ENCODE measurements at places on chromosomes 4 and X.

- DNase-seq: peak; percentile 9
Measured at GRCh38 chr4:26069218-26069617, 155.2 kb downstream of the SMIM20 start.

DNA sequence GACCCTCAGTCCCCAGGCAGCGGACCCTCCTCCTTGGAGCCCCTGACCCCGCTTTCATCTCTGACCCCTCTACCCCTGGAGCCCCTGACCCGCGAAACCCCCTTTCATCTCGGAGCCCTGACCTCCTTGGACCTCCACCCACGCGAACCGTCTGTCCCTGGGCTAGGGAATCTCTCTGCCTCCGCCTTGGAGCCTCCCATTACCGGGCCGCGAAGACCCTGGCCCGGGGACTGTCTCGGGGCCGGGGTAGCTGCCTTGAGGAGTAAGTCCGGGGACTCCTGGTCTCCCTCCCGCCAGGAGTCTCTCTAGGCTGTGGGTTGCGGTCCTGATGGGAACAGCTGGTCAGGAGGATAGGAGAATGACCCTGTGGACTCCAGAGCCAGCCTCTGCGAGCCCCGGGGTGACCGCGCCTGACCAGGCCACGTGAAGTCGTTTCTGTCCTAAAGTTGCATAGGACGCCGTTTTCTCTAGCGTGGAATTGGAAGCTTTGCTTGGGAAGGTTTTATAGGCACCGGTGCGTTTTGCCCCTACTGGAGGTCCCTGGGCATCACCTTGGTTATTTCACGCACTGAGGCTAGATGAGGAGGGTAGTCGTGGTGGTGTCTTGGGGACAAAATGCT, 824 bp downstream of the TBC1D14 start:
- DNase-seq: no peak

DNA sequence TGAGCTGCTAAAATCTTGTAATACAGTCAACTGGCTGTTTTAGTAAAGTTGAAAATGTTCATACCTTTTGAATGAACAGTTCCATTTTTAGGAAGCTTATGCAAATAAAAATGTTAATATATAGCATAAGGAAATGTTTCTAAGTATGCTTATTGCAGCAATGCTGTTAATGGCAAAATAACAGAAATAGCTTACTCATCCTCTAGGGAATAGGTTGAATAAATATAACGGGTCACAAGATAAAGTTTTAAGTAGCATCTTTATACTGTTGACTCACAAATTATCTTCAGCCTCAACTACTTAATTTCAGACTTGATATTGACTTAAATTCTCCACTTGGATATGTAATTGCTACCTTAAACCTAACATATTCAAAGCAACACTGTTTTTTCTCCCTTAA, 27.7 kb downstream of the HERC3 start:
- DNase-seq: no peak

- DNase-seq: no peak
Measured at GRCh38 chr4:5971078-5971450, 47.2 kb downstream of the C4orf50 start.

- DNase-seq: no peak
Measured at GRCh38 chr4:1195891-1196401, 23.6 kb upstream of the SPON2 start.

GRCh38 chr4:22997358-22998224, 304.9 kb downstream of the GBA3 start:
- no peak for DNase-seq

GRCh38 chr4:123229286-123229685, 167.3 kb upstream of the SPRY1 start:
- no peak for DNase-seq

- no peak for DNase-seq
Measured at GRCh38 chr4:141797966-141798365, 161.6 kb downstream of the IL15 start.

DNA sequence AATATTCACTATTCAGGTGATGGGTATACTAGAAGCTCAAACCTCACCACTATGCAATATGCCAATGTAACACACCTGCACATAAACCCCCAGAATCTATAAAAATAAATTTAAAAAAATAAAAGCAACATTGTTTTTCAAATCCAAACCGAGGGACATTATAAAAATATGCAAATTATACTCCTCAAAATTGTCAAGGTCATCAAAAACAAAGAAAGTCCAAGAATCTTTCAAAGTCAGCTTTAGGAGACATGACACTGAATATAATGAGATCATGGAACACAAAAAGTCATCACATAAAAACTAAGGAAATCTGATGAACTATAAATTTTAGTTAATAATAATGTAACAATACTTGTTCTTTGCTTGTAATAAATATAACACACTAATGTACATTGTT, 43.2 kb upstream of the AR start:
- DNase-seq: no peak

DNA sequence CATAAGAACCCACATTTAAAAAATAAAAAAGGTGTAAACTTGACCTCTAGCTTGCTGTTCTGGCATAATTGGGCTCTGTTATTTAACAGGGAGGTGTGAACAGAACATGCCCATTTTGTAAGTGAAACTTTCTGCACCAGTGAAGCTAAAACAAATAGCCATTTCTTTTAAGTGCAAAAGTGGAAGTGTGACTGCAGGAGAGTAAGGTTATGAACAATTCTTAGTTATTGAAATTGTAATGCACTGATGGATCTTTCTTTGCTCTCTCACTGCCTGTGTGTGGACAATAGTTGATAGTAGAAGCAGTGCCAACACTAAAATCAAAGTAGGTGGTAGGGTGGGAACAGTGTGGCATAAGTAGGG, 12.6 kb downstream of the P2RY10 start:
- no peak for DNase-seq

DNA sequence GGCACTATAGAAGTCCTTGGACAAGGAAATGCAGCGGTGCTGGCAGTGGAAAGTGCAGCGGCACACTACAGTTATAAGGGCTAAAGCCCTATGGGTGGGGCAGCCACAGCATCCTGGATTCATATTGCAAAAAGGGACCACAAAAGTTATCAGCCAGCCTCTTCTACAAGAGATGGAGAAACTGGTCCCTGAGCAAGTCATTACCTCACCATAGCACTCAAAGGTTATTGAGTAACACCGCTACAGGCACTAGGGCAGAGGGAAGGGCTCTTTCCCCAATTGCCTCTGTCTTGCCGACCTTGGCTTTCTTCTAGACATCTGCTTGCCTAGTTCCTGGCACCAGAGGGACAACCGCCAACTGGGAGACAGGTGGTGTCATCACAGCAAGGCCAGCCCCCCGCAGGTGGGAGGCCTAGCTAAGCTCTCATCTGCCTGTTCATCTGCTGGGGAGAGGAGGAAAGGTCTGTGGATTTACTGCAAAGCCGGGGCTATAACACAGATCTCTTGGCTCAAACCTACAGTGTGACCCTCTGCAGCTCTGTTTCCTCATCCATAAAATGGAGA, 600.0 kb downstream of the BCOR start:
- DNase-seq: no peak

- DNase-seq: no peak
Measured at GRCh38 chr4:47312170-47312569, 151.3 kb downstream of the COMMD8 start.

DNA sequence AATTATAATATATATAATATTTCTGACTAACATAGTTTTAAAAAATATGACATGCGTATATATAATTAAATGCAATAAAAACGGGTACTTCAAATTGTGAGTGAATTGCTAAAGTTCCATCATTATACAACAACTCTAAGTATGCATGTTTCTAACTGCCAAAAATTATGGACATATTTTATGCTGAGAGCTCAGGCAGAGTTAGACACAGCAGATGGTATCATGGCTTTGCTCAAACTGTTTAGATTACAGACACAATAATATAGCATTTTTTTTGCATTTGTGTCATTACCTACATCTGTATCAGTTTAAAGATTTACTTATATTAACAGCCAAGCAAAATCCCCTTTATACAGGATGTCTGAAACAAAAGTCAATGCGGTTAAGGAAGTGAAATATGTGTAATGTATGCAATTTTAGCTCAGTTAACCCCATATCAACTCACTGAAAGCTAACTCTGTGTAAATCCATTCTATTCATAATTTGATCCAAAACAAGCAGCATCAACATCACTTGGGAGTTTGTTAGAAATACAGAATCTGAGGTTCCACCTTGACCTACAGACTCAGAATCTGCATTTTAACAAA, 119.1 kb upstream of the CNKSR2 start:
- no peak for DNase-seq

DNA sequence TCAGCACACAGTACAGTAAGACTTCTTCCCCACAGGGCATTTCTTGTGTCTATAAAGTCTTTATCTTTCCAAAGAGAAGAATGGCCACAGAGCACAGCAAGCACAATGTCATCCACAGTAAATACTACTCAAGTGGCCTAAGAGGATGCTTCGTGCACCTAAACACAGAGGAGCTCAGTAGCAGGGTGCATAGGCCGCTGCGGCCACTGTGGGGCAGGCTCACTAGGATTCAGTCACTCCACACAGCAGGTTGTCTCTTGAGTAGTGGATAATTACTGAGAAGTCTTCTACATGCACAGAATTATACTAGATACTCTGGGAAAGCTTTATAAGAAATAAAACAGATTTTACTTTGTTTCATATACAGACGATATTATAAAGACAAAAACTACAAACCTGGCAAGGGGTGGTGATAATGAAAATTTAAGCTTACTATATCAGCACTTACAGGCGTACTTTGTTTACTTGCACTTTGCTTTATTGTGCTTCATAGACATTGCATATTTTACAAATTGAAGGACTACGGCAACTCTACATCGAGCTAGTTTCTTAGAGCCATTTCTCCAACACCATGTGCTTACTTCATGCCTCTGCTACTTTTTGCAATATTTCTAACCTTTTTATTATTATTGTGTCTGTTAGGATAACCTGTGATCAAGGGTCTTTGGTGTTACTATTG, 78.5 kb downstream of the PRDM5 start:
- no peak for DNase-seq

- peak; percentile 40 for DNase-seq
Measured at GRCh38 chr4:145937971-145938611, 532 bp downstream of the ZNF827 start.

- DNase-seq: no peak
Measured at GRCh38 chr4:168409089-168409801, 71.0 kb downstream of the DDX60L start.

DNA sequence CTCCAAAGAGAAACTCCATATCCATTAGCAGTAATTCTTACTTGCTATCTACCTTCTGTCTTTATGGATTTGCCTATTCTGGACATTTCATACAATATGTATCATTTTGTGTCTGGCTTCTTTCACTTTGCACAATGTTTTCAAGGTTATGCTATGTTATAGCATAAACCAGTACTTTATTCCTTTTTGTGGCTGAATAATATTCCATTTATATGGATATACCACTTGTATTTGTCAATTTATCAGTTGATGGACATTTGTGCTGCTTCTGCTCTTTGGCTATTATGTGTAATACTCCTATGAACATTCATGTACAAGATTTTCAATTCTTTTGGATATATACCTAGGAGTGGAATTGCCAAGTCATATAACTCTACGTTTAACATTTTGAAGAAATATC, 18.9 kb upstream of the HPSE start:
- no peak for DNase-seq
